ENCODE measurements at places on chromosomes 1 and 21. TPM values are rescaled to one million over a fixed set of nuclear protein-coding genes. Genes with fewer than 3 reads are reported as not detected.

Gene OLIG2
- not detected for total RNA-seq

Gene TMCC2
- total RNA-seq = 7.7 TPM

Gene CR1
- total RNA-seq = not detected

- DNase-seq = no peak
Observed at GRCh38 chr1:93690921-93691789, 9.5 kb upstream of the BCAR3 start.

Gene KCNN3
- not detected for total RNA-seq

GRCh38 chr1:6218375-6219164 is 12.7 kb downstream of the RNF207 start:
- DNase-seq = no peak

GRCh38 chr21:21740207-21740606 is 742.0 kb downstream of the NCAM2 start:
- DNase-seq = no peak

GRCh38 chr1:243713470-243714186 is 136.4 kb downstream of the AKT3 start:
- DNase-seq = no peak

Gene GPR157
- 6.4 TPM for total RNA-seq

- no peak for DNase-seq
Observed at GRCh38 chr1:165161130-165161529, 195.4 kb downstream of the LMX1A start.

- no peak for DNase-seq
Observed at GRCh38 chr1:191206513-191207207, 729.0 kb upstream of the BRINP3 start.

- DNase-seq = no peak
Observed at GRCh38 chr1:88751714-88752113, 67.6 kb downstream of the PKN2 start.

DNA sequence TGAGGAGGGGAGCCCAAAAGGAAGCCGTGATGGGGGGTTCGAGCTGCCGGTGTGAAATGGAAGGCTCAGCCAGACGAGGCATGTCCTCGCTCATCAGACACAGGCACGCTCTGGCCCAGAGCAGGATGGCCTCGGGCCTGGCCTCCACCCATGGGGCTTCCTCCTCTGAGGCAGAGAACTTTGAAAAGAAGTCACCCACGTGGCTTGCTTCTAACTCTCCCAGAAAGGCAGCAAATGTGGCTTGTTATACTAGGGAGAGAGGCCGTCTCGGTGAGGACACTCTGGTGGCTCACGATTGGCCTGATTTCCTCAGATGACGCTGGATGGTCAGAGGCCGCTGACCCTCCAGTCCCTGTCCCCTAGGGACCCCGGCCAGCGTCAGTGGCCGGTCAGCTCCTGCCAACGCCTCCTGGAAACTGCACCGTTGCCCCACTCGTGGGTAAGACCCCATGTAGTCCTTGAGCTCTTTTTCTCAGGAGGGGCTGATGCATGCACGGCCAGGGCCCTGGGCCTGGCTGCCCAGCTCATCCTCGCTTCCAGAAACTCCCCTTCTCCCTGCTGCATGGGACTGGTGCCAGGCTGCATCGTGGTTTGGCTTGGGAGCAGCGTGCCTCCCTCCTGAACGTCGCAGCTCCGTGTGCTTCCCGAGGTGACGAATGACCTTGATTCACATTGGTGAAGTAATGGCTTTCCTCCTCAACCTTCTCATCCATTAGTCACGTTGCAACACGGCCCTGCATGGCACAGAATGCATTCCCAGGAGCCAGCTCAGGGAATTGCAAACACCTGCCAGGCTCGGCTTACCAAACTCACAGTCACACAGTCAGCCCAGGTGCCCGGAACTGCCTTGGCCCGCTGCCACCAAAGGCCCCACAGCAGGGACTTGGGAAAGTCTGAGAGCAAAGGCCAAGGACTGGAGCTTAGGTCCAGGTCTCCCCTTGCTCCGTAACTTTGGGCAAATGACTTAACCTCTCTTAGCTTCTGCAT is 58.8 kb downstream of the TOMM20 start:
- peak; percentile 89 for DNase-seq

GRCh38 chr1:10943991-10944730 is 68.3 kb upstream of the TARDBP start:
- DNase-seq = no peak

All from Caki2 (cell line).